ENCODE measurements at places on chromosomes 7 and 10. TPM values are rescaled to one million over a fixed set of nuclear protein-coding genes. Genes with fewer than 3 reads are reported as not detected.

ACBD5 gene
- total RNA-seq, result 20.4 TPM

DNA sequence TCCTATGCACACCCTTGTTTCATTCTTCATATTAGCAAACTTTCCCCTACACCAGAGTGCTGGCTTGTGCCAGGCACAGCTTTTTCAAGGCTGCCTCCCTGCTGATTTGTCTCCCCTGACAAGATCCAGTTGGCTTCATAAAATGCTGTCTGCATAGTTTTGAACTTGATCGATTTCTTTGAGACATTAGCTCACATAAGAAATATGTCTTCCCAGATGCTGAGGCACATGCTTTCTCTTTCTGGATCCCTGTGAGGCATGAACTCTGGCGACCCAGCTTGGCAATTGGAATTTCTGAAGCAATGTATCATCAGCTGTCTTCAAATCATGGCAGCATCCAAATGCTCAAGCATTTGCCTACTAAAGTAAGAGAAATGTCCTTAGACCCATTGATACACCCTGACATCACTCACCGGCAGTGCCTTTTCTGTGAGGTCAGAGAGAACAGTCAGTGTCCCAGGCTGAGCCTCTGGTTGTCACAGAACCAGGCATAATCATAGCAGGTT is 616.4 kb upstream of the GHITM start:
- H3K4me3 ChIP-seq, result no peak overlapping the region
- DNase-seq, result no peak

DNA sequence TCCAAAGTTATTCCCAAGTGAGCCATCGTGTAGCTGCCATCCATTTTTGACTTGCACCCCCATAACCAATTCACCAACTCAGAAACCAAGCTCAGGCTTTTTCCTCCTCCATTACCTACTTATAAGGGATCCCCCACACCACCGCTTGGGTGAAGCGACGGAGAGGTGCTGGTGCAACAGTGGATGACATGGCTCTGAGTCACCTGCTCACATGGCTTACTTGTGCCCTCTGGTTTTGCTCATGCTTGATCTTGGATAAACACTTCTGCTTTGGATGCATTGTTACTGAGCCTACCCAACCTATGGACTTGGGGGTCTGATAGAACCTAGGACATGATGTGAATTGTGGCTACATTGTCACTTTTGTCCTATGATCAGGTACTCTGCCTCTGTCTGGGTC is 12.0 kb upstream of the AKR1B1 start:
- peak; percentile 70 for DNase-seq
- H3K27ac ChIP-seq, result no peak overlapping the region
- H3K4me3 ChIP-seq, result no peak overlapping the region
- no peaks in the 10 kb centered on the region for H3K36me3 ChIP-seq
- H3K4me1 ChIP-seq, result peaks cover 22% of the 10 kb centered on the region
- no peaks in the 10 kb centered on the region for H3K27me3 ChIP-seq

- no peaks in the 10 kb centered on the region for H3K27me3 ChIP-seq
- no peaks in the 10 kb centered on the region for H3K4me1 ChIP-seq
- H3K4me3 ChIP-seq, result no peak overlapping the region
Observed at GRCh38 chr10:66928776-66929175, 2.9 kb downstream of the LRRTM3 start.

DNA sequence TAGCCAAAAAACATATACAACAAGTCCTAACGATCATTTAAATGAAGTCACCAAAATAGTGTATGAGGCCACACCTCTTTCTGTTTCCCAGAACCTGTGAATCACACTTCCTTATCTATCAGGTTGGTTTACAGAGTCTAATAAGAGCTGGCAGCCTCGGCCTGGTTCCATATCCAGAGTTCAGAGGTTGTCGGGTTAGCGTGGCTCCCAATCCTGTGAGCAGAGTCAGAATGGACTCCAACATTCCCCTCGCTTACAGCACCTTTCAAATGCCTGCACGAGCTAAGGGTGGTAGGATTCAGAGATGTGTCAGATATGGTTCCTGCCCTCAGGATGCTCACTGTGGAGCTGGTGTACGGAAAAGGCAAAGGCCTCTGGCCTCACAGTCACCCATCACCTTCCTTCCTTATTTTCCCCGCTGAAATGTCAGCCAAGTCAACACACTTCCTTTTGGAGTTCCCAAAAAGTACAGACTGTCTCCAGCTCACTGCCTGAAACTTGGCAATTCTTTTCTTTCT is 6.0 kb downstream of the IL15RA start:
- no peaks in the 10 kb centered on the region for H3K36me3 ChIP-seq
- H3K4me3 ChIP-seq, result no peak overlapping the region
- no peak overlapping the region for H3K27ac ChIP-seq
- H3K27me3 ChIP-seq, result 0 out of 2 replicates have a peak, but pooled peaks cover 3% of the 10 kb centered on the region

- H3K4me3 ChIP-seq, result no peak overlapping the region
- no peaks in the 10 kb centered on the region for H3K36me3 ChIP-seq
- no peak overlapping the region for H3K27ac ChIP-seq
- DNase-seq, result no peak
Observed at GRCh38 chr10:102635377-102635776, 8.9 kb upstream of the TRIM8 start.

GRCh38 chr7:154698726-154699291 is 304.1 kb downstream of the PAXIP1 start:
- DNase-seq, result no peak
- H3K27ac ChIP-seq, result no peak overlapping the region
- no peaks in the 10 kb centered on the region for H3K4me1 ChIP-seq
- no peaks in the 10 kb centered on the region for H3K36me3 ChIP-seq
- H3K4me3 ChIP-seq, result no peak overlapping the region
- H3K27me3 ChIP-seq, result no peaks in the 10 kb centered on the region

GRCh38 chr10:34721208-34721840 is 93.8 kb downstream of the PARD3 start:
- peaks cover 57% of the 10 kb centered on the region for H3K4me1 ChIP-seq
- H3K36me3 ChIP-seq, result no peaks in the 10 kb centered on the region
- DNase-seq, result peak; percentile 81
- H3K4me3 ChIP-seq, result no peak overlapping the region
- H3K27ac ChIP-seq, result peak overlapping the region; percentile 69

DNA sequence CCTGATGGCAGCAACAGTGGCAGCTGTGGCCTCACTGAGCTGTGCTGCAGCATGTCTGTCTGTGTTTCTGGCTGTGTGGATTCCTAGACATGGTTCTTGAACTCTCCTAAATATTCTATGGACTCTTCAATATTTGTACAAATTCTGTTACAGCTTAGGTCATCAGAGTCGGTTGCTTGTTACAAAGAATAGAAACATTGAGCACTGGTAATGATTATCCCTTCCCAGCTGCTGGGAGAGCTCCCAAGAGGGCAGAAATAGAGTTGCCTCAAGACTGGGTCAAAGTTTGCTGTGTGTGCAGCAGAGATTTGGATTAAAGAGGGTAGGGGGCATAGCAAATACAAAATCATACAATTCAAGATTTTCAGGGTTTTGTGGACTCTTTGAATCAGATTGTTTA is 337.1 kb upstream of the AKR1E2 start:
- no peaks in the 10 kb centered on the region for H3K36me3 ChIP-seq
- no peak overlapping the region for H3K27ac ChIP-seq
- no peak for DNase-seq
- no peaks in the 10 kb centered on the region for H3K27me3 ChIP-seq
- no peak overlapping the region for H3K4me3 ChIP-seq

Measured in SJSA1 (cell line).